Kasumi-1 (cell line): ENCODE measurements at places on chromosomes 5 and 9.

- DNase-seq, result no peak
Measured at GRCh38 chr9:94761481-94761880, 35.0 kb downstream of the AOPEP start.

DNA sequence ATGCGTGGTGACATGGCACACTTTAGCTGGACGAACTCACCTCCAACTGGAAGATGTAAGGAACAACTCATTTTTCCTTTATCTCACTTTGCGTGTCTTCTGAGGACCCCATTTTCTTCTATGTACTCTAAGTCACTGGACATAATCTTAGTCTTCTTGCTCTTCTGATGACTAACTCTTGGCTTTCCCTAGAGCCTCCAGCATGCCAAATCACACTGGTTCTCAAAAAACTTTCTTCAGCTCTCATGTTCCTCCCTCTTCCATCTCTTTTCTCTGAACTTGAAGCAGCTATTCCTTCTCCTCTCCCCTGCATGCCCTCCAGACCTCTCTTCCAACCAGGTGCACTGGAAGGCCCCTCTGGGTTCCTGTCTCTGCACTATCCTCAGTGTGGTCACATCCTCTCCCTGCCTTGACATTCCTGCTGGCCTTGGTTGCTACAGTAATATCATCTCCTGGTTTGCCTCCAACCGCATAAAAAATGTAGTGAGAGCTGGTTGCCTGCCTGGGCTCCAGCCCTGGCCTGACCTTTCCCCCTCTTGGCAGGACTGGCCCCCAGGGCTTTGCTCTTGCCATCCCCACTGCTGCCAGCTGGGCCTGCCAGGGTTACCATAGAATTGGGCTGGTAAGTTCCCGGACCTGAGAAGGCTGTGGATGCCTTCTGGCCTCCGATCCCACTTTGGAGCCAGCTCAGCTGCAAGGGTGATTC lies 44.8 kb upstream of the BNC2 start:
- DNase-seq, result no peak

DNA sequence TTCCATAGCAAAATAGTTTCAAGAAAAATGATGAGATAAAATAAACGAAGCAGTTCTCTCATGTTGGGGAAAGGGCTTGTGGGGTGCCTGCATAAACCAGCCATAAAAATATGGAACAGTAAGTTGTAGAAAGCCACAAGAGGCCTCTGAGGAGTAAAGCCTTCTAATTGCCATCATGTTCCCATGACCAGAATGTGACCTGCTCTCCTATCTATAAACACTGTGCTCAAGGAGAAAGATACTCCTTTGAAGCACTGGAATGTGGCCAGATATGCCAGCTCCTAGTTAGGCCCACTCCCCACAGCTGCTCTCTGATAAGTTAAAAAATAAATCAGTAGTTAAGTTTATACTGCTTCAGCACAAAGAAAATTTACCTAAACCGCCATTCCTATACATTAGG lies 65.8 kb downstream of the SETX start:
- DNase-seq, result no peak

DNA sequence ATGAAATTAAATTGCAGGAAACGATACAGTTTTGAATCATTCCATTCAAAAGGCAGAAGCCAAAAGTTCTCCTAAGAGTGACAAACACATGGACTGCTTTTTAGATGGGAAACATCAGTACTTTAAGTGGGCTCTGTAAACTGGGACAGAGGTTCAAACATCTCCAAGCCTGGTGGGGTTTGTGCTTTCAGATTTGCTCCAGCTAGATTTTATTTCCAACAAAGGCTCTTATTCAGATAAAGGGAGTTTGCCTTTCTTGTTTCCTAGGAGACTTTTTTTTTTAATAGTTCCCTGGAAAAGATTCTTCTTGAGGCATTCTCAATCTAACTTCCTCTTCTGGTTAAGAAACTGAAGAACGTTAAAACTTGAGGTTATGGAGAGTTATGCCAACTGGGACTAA lies 277.6 kb downstream of the TMEM38B start:
- DNase-seq, result peak; percentile 44

DNA sequence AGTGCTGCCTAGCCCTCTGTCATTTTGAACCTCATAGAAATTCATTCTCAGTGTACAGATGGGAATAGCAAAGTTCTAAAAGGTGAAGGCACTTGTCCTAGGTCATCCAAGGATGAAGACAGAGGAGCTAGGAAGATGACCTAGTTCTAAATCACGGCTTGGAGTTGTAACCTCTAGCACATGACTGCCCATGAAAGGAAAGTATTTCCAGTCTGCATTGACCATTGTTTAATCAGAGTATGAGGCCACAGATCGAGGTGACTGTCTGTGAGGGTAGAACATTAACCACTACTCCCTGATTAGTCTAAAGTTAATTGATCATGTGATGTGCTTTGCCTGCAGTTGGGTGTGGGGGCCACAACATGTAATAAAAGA lies 674 bp upstream of the TNFSF15 start:
- DNase-seq, result no peak

DNA sequence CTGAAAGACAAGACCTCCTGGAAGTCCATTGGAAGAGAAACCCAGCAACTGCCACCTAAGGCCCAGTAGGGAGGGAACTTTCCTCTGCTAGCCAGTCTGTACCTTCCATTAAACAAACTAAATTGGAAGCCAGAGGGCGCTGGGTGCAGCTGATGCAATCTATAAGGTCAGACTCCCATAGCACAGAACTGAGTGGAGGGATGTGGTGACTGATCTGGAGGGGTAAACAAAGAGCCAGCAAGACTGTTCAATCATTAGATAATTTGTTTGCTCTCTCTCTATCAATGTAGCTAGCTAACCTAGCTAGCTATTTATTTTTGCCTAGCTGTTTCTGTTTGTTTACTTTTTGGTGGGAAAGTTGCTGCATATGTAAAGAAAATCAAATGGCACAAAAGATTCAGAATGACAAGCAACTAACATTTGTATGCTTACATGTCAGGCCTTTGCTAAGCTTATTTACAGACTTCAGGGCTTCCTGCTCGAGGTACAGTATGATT lies 291.8 kb upstream of the DAB2 start:
- DNase-seq, result peak; percentile 76

DNA sequence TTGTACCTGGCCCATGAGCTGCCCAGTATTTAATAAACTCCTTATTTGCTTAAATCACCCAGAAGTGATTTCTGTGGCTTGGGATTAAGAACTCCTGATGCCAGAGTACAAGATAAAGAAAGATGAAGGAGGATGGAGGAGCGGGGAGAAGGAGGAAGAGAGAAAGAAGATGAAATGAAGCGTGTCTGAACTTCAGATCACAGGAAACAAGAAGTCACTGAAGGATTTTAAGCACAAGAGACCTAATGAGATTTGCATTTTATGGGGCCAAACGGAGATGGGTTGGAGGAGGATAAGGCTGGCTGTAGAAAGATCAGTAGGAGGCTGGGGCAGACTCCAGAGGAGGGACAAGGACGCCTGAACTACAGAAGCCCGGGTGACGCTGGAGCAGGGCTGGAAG lies 3.1 kb downstream of the EIF4E1B start:
- no peak for DNase-seq

GRCh38 chr5:142327111-142327842 lies 2.5 kb upstream of the SPRY4 start:
- no peak for DNase-seq

- no peak for DNase-seq
Measured at GRCh38 chr5:2257326-2258244, 374.9 kb upstream of the IRX4 start.

GRCh38 chr9:75360252-75360651 lies 271.9 kb downstream of the OSTF1 start:
- DNase-seq, result no peak

- no peak for DNase-seq
Measured at GRCh38 chr5:105392710-105393149, 1830.1 kb upstream of the NUDT12 start.

- no peak for DNase-seq
Measured at GRCh38 chr9:98085944-98086343, 29.4 kb downstream of the NANS start.

- no peak for DNase-seq
Measured at GRCh38 chr5:56310711-56311204, 77.6 kb upstream of the ANKRD55 start.

DNA sequence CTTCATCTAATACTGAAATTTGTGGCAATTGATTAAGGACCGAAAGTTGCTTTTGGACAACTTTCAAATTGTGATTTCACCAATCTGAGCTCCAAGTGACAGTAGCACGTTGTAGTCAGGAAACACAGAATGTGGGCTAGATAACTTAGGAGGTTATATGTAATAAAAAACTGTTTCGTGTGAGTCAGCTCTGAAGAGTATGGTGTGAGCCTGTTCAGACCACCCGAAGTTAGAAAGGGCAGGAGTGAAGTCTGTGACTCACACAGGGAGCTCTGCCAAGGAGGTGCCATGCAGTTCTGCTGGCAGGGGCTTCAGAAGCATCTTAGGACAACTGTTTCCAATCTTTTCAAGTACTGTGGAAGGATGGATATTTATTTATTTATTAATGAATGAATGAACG lies 16.4 kb upstream of the ZBTB34 start:
- DNase-seq, result no peak

DNA sequence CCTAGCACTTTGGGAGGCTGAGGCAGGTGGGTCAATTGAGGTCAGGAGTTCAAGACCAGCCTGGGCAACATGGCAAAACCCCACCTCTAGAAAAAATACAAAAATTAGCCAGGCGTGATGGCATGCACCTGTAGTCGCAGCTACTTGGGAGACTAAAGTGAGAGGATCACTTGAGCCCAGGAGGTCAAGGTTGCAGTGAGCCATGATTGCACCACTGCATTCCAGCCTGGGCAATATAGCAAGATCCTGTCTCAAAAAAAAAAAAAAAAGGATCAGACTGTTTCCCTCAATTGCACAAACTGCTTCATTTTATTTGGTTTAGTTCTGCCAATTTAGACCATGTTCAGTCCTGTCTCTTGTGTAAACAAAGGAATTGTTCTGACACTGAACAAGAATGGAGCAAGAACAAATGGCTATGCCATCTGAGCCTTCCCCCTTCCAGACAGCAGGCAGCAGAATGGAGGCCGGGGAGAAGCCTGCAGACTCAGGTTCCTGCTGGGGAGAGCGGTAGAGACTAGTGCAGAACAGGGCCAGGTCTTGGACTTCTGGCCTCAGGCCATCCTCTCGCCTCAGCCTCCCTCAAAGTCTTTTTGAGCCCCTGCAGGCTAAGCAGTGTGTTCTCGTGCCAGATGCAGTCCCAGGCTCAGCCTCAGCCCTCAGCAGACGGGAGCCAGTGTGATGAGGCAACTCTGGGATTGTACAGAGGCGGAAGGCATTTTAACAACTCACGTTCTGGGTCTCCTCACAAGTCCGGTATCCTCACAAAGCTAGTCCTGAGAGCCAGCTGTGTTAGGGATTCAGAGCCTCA lies 18.2 kb downstream of the HNRNPH1 start:
- no peak for DNase-seq

DNA sequence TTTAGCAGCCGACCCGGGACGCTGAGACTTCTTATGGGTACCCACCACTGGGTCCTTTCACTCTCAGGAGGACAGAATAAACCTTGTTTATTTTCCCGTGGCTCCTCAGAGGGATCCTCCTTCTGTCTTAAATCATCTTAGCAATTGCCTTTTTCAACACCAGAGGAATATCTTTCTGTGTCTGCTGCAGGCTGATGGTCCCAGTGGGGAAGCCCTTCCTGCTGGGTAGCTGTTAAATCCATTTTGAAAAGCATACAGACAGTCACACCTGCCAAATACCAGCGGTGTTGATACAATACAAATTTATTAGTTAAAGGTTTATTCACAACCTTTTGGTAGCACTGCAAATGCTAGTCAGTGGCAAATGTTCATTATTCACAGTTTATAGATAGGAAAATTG lies 222.9 kb downstream of the AOPEP start:
- no peak for DNase-seq

DNA sequence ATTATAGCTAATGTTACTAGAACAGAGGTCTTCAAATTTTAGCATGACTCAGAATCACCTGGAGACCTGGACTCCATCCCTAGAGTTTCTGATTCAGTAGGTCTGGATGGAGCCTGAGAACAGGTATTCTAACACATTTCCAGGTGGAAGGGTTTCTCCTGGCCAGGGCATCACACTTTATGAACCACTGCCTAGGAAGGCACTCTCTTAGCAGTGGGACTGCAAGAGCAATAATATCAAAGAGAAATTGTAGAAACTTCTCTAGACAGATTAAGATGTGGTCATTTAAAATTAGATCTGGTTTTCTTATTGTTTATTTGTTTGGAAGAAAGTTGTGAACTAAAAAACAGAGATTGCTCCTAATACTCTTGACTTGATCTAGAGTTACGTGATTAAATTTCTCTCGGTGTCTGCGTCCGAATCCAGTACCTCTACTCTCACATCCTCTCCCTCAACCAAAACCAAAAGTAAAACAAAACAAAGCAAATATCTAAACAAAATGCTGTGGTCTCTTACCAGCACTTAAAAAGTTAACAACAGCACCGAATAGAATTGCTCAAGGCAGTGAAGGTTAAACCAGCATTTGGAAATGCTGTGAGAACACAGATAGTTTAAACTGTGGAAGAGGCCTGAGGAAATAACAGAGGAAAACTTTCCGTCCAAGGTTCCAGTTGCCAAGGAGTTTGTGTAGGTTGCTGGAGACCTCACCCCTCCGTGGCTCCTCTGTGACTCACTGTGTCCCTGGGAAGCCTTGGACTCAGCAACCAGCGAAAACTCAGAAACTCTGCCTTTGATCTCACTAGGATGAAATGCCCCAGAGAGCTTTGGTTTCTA lies 193.4 kb downstream of the ARRDC3 start:
- no peak for DNase-seq

DNA sequence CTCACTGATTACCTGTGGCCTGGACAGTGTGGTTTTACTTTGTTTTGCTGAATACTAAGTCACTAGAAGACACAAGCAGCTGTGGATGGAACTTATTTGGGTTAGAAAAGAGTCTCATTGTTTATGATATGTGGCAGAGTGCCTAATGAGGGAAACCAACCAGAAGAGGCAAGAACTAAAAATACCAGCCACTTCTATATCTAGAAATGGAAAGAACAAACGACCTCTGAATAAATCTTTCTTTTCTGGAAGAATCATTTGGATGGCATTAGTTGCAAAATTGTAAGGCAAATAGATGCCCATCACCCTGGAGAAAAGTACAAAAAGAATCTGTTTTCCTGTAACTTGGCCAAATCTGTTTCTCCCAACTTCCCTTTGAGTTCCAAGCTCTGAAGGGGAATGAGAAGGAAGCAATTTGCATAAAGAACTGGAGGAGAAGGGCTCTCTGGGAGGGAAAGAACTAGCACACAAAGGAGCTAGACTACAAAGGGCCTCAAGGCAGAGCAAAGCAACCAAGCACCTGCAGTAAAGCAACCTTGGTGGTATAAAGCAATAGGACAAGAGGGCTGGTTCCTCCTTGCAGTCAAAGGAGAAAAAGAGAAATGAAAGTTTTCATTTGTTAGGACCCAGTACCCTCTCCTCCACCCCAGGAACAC lies 455.4 kb downstream of the CAAP1 start:
- DNase-seq, result no peak

- no peak for DNase-seq
Measured at GRCh38 chr5:125151150-125151900, 404.9 kb upstream of the ZNF608 start.
